ENCODE measurements at places on chromosomes 3 and 15.
A peak's percentile ranks its signal among the peaks of the same experiment; 100 is the strongest.

GRCh38 chr3:110301781-110302180 lies 769.8 kb upstream of the NECTIN3 start:
- DNase-seq = no peak

- no peak for DNase-seq
Measured at GRCh38 chr3:85539232-85539631, 580.4 kb downstream of the CADM2 start.

GRCh38 chr3:142889212-142890014 lies 530 bp upstream of the PCOLCE2 start:
- DNase-seq = no peak

DNA sequence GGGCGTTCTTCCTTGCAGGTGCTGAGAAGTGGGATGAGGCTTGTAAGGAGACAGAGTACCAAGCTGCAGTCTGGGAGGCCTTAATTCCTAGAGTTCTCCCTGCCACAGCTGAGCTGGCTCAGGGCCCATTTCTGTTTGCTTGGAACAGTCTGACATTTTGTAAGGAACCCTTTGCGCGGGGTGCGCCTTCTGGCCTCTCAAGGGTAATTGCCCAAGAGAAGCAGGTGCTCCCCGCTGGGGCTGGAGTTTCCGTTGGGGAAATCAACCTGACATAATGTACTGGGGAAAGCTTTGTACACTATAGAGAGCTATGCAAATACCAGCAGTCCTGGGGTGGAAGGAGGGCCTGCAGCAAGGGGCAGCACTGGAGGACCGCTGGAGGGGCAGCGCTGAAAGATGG lies 83.6 kb downstream of the HMG20A start:
- no peak for DNase-seq

DNA sequence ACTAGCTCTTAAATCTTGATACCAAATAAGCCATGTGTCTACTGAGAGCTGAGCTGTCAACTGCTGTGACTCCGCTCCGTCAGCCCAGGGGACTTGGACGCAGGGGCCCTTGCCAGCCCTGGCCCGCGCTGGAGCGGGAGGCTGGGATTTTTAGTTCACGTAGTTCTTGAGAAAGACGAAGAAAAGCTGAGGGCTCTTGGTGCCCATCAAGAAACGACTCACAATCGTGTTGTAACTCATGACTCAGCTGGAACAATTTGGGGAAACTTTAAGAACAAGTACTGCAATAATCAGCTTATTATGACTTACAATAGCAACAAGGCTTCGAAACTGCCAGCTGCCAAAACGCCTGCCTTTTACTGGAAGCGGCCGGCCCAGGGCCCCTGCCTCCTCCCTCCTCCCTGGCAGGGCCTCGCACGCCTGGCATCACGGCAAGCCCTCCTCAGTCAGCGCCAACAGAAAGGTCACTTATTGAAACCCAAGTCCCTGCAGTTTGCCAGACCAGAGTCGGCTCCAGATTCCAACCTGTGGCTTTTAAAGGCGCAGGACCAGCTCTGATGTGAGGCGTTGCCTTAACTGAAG lies 60.3 kb downstream of the RGMA start:
- peak; percentile 91 for DNase-seq

DNA sequence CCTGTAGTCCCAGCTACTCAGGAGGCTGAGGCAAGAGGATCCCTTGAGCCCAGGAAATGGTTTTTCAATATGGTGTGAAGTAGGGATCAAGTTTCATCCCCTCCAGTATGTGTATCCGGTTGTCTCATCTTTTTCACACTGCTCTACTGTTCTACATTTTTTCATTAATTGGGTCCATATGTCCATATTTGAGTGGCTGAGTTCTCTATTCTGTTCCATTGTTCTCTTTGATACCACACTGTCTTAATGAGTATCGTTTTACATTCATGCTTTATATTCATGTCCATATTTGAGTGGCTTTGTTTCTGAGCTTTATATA lies 81.6 kb upstream of the LRRFIP2 start:
- no peak for DNase-seq

GRCh38 chr3:101011136-101011535 lies 17.9 kb upstream of the ABI3BP start:
- no peak for DNase-seq

DNA sequence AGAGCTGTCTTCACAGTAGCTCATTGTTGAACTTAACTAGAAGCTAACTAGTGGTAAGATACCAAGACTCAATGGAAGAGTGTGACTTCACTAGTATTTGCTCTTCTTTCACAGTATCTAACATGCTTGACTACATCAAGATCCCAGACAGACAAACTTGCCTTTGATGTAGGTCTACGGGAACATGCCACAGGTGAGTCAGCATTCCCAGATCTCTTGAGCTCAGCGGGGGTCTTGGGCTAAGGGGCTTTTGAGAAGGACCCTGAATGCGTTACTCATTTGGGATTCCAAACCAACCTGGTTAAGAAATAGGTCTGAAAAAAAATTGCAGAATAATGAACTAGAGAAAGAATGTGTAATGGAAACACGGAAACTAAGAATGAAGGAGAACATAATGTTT lies 222.4 kb downstream of the RYR3 start:
- DNase-seq = no peak

- DNase-seq = no peak
Measured at GRCh38 chr3:14804835-14805780, 13.7 kb upstream of the FGD5 start.

GRCh38 chr3:24401811-24402185 lies 92.9 kb downstream of the THRB start:
- no peak for DNase-seq

GRCh38 chr15:65530318-65531111 lies at the start of gene HACD3:
Gene HACD3 (plus strand): TSS chr15:65530463. CDS start chr15:65530632, 169 bp downstream.
- peak; percentile 74 for DNase-seq

DNA sequence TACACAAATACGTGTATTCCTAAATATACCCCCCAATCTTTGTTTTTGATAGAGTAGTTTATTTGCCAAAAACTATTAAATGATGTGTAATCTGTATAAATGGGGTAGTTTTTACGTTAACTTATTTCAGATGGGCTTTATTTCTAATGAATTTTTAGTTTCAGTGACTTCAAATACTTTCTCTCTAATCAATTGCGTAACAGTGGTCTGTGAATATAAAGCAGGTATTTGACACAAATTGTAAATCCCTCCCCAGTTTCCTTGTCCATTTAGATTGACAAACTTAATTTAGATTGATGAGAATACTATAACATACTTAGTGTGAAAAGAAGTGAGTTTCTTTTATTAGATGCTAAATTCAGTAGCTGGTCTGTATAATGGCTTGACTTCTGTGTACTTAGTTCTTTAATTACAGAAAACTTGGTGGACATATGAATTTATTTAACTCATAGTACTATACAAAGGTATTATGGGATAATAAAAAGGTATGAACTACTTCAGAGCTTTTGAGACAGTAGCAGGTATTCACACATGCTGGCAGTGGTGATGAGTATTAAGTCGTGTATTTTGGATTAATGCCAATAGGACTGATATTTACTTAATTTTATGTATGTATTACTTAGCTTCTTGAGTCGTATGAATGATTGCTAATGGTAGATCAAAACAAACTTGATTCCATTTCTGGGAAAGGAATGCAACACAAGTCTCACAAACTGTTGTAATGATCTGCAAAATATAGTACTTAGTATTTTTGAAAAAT lies 81.6 kb downstream of the STT3B start:
- DNase-seq = no peak

- DNase-seq = peak; percentile 19
Measured at GRCh38 chr3:32973982-32974381, 22.5 kb downstream of the CCR4 start.

GRCh38 chr3:195542316-195542697 lies 818 bp downstream of the PPP1R2 start:
- peak; percentile 7 for DNase-seq

DNA sequence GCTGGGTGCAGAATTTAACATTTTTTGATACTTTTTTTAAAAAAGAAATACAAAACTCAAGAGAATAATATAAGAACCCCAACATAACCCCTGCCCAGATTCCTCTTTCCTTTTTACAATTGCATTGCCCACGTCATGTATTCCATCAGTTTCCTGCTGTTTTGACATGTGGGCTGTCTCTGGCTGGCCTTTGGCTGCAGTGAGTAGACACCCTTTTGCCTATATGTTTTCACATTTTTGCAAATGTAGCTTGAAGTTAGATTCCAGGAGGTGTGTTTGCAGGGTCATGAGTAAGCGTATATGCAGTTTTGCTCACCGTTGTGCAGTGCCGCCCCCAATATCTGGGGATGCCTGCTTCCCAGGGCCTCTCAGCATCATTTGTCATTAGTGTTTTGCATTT lies 28.0 kb upstream of the ATP10A start:
- DNase-seq = no peak

DNA sequence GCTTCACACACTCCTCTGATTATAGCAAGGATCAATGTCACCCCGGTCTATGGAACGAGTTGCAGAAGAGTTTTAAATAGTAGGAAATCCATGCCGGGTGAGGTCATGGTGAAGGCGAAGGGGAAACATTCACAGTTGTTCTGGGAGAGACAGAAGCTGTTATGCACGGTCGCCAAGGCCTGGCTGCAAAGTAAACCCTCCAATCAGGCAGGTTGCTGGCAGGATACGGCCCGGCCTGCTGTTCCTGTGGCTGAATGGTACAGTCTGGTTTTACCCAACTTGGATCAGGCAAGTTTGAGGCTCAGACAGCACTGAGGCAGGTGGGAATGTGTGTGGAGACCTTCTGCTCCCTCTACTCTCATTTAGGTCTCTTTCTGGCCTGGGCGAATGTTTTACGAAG lies 45.3 kb upstream of the ATP2B2 start:
- DNase-seq = no peak

DNA sequence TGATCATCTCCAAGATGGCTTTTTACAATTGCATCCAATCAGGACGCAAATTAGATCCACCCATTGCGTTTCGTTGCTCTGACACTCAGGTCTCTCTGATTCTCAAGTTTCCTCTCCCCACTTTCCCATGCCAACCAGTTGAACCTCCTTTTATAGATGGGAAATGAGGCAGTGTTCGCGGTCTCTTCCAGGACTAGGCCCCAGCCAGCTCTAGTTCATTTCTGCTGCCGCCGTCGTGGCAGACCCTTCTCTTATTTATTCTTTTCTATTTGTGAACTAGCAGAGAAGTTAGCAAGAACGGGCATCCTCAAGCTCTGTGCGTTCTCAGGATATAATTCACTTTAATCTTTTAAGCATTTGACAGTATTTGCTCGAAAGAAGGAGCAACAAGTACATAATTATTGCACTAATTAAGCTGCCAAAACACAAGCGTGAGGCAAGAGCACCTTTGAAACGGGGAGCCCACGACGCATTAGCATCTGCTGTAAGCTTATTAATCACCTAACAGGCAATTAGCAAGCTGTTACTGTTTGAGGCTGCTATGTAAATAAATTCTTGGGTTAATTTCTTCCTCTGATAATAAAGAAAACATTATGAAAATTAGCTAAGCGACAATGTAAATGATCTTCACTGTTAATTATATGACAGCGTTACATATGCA lies 246.4 kb upstream of the TLE3 start:
- no peak for DNase-seq

- peak; percentile 92 for DNase-seq
Measured at GRCh38 chr3:150094150-150094933, 123.6 kb upstream of the PFN2 start.

- no peak for DNase-seq
Measured at GRCh38 chr3:177279118-177279815, 82.0 kb upstream of the TBL1XR1 start.

- peak; percentile 36 for DNase-seq
Measured at GRCh38 chr15:78709263-78709882, 68.4 kb upstream of the CHRNB4 start.

- no peak for DNase-seq
Measured at GRCh38 chr3:148074946-148075345, 622.8 kb upstream of the AGTR1 start.

DNA sequence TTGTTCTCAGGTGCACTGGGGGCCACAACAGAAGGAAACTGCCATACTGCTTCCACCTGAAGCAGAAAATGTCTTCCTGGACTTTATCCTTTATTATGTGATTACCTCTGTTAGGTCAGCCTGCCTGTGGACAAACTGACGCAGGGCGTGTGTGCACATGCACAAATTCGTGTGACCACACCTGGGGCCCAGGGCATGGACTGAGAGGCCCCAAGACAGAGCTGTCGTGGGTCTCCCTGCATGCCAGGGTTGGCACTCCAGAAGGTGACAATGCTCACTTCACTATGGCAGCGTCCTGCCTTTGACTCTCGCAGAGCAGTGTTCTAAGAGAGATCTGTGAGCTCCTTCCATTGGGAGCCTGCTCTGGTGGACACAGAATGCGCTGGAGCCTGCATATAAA lies 34.5 kb downstream of the CCDC12 start:
- no peak for DNase-seq

- no peak for DNase-seq
Measured at GRCh38 chr3:123194552-123194951, 7.2 kb upstream of the SEC22A start.

DNA sequence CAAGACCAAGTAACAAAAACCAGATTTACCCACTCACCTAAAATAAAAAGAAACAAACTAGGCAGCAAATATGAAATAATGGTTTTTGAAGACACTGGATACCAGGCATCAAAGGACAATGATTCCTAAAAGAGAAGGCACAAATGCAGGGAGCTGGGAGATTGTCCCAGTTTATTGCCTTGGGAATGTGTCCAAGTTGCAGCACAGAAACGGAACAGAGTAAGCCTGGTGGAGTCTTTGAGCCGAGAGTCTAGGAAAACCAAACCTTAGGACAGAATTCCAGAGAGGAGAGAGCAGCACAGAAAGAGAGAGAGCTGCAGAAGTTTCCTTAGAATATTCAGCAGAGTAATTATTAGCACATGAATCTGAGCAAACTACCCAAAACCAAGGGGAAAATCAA lies 7.8 kb upstream of the ARF4 start:
- DNase-seq = no peak

- DNase-seq = peak; percentile 67
Measured at GRCh38 chr3:71064956-71065763, 518.4 kb downstream of the FOXP1 start.

DNA sequence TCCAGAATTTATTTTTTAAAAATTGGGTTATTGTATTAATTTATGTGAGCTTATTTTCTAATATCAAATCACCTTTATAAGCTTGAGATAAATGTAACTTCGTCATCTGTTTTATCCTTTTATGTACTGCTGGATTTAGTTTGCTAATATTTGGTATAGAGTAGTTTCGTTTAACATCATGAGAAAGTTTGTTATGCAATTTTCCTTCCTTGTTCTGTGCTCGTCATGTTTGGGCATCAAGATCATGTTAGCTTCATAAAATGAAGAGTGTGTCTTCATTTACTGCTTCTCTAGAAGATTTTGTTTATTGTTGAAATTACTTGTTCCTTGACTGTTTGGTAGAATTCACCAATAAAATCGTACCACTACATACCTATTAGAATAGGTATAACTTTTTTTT lies 262.1 kb upstream of the SATB1 start:
- no peak for DNase-seq

- DNase-seq = peak; percentile 89
Measured at GRCh38 chr15:63013052-63013808, 29.3 kb upstream of the TPM1 start.

Data from LHCN-M2 (cell line).